Osteocyte (in vitro differentiated cells): ENCODE measurements at places on chromosomes 1 and 21. TPM values are rescaled to one million over a fixed set of nuclear protein-coding genes. Genes with fewer than 3 reads are reported as not detected.

SEMA6C gene
- 24.7 and 28.2 TPM in 2 replicates for total RNA-seq

RPTN gene
- not detected in 2 replicates for total RNA-seq

- H3K27me3 ChIP-seq = peaks cover 15% of the 10 kb centered on the region
- H3K27ac ChIP-seq = no peak overlapping the region
- H3K4me1 ChIP-seq = no peaks in the 10 kb centered on the region
- no peak for DNase-seq
- no peaks in the 10 kb centered on the region for H3K36me3 ChIP-seq
Measured at GRCh38 chr1:228795596-228795995, 60.3 kb downstream of the RHOU start.

KCNJ10 gene
- not detected in 2 replicates for total RNA-seq

GRCh38 chr21:16262091-16262490 lies 532.3 kb downstream of the USP25 start:
- DNase-seq = no peak
- H3K27me3 ChIP-seq = no peaks in the 10 kb centered on the region

SERTAD4 gene
- total RNA-seq = 40.5 and 47.2 TPM in 2 replicates

- no peaks in the 10 kb centered on the region for H3K4me1 ChIP-seq
- no peak overlapping the region for H3K4me3 ChIP-seq
- no peaks in the 10 kb centered on the region for H3K36me3 ChIP-seq
Measured at GRCh38 chr1:86616871-86617270, 70.0 kb downstream of the CLCA4 start.

- no peaks in the 10 kb centered on the region for H3K36me3 ChIP-seq
- peaks cover 3% of the 10 kb centered on the region for H3K4me1 ChIP-seq
- H3K27ac ChIP-seq = no peak overlapping the region
Measured at GRCh38 chr1:39926820-39927219, 25.1 kb upstream of the MYCL start.

- H3K4me1 ChIP-seq = peaks cover 32% of the 10 kb centered on the region
- no peak overlapping the region for H3K27ac ChIP-seq
- no peak for DNase-seq
- H3K4me3 ChIP-seq = no peak overlapping the region
- no peaks in the 10 kb centered on the region for H3K27me3 ChIP-seq
- H3K36me3 ChIP-seq = peaks cover 16% of the 10 kb centered on the region
Measured at GRCh38 chr21:45113543-45113942, 39.2 kb downstream of the ADARB1 start.

DNA sequence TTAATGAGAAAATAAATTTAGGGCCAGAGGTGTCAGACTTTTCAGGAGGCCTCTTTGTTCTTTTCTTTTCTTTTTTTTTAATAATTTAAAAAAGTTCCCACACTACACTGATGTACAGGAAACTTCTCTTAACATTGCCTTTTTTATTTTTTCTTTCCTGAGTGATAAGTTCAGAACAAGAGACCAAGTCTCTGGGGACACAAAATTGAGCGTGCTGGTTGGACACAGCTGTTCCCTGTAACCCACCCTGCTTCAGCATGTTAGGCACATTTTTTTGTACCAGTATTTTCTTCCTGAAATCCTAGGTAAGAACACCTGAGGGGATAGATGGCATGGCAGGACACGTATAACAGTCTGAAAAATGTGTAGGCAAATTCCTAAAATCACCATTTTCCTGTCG lies 50.1 kb downstream of the PBX1 start:
- no peak overlapping the region for H3K4me3 ChIP-seq
- H3K27ac ChIP-seq = peak overlapping the region; percentile 78
- peaks cover 2% of the 10 kb centered on the region for H3K36me3 ChIP-seq
- peaks cover 48% of the 10 kb centered on the region for H3K4me1 ChIP-seq
- H3K27me3 ChIP-seq = no peaks in the 10 kb centered on the region
- DNase-seq = no peak

DNA sequence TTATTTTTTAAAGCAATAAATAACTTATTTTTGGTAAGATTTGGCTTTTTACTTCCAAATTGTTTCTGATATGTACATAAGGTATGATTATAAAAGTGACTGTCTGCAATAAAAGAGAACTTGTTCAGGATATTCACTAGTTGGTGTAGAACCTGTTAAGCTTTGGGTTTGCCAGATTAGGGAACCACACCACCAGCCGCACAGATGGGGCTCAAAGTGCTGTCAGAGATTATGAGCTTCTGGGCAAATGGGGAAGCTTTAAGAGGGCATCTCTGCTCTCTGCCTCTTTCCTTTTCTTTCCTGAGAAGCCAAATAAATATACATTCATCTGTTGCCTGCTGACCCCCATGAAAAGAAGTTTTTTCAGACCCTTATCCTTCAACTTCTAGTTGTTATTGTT lies 25.4 kb downstream of the IVNS1ABP start:
- H3K4me3 ChIP-seq = no peak overlapping the region
- DNase-seq = no peak
- H3K36me3 ChIP-seq = peaks cover 47% of the 10 kb centered on the region
- peaks cover 3% of the 10 kb centered on the region for H3K4me1 ChIP-seq
- H3K27me3 ChIP-seq = no peaks in the 10 kb centered on the region

SCMH1 gene
- 37.5 and 38.9 TPM in 2 replicates for total RNA-seq

DNA sequence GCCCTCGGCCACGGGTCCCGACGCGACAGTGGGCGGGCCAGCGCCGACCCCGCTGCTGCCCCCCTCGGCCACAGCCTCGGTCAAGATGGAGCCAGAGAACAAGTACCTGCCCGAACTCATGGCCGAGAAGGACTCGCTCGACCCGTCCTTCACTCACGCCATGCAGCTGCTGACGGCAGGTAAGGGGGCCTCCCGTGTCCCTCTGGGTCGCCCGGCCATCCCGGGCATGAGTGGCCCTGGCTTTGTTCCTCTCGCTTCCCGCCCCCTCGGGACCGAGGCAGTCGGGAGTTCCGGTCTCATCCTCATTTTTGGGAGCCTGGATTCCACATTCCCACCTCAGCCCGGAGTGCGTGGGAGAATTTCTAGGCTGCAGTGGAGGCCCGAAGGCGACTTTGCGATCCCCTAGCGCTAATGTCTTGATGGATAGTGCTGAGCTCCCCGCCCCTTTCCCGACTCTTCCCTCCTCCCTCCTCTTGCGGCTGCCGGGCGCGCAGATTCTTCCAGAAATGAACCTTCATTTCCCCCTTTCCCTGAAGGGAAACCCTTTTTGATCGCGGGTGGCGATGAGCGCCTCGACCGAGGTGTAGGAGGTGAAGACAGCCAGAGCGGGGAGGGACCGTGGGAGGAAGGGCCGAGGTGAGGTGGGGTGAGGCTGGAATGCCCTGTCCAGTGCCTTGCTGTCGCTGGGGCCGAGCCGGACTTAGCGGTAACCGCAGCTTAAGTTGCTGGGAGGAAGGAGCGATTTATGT lies 705 bp downstream of the KHDRBS1 start:
- H3K4me1 ChIP-seq = peaks cover 39% of the 10 kb centered on the region
- H3K4me3 ChIP-seq = peak overlapping the region; percentile 96

- no peak for DNase-seq
- H3K27ac ChIP-seq = no peak overlapping the region
- peaks cover 9% of the 10 kb centered on the region for H3K4me1 ChIP-seq
- peaks cover 31% of the 10 kb centered on the region for H3K36me3 ChIP-seq
Measured at GRCh38 chr1:19374926-19375325, 62.8 kb downstream of the SLC66A1 start.

TMPRSS3 gene
- total RNA-seq = not detected in 2 replicates

GRCh38 chr1:213568929-213569815 lies 418.6 kb upstream of the PROX1 start:
- H3K4me3 ChIP-seq = no peak overlapping the region
- no peaks in the 10 kb centered on the region for H3K4me1 ChIP-seq
- no peak overlapping the region for H3K27ac ChIP-seq

DNA sequence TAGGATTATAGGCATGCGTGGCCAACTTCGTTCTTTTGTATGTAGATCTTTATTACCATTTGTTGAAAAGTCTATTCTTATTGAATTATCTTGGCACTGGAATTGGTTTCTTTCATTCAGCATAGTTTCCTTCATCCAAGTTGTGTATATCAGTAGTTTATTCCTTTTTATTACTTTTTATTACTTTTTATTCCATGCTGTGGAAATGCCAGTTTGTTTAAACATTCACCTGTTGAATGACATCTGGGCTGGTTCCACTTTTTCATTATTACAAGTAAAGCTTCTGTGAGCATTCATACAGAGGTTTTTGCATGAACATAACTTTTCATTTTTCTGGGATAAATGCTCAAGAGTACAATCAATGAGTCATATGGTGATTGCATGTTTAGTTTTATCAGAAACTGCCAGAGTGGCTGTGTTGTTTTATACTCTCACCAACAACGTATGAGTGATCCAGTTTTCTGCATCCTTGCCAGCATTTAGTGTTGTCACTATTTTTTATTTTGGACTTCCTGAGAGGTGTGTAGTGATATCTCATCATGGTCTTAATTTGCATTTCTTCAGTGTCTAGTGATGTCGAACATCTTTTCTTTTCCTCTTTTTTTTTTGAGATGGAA lies 28.6 kb downstream of the PTPRU start:
- DNase-seq = no peak
- H3K27me3 ChIP-seq = peaks cover 16% of the 10 kb centered on the region
- peaks cover 4% of the 10 kb centered on the region for H3K36me3 ChIP-seq
- H3K4me3 ChIP-seq = no peak overlapping the region
- no peak overlapping the region for H3K27ac ChIP-seq

DNA sequence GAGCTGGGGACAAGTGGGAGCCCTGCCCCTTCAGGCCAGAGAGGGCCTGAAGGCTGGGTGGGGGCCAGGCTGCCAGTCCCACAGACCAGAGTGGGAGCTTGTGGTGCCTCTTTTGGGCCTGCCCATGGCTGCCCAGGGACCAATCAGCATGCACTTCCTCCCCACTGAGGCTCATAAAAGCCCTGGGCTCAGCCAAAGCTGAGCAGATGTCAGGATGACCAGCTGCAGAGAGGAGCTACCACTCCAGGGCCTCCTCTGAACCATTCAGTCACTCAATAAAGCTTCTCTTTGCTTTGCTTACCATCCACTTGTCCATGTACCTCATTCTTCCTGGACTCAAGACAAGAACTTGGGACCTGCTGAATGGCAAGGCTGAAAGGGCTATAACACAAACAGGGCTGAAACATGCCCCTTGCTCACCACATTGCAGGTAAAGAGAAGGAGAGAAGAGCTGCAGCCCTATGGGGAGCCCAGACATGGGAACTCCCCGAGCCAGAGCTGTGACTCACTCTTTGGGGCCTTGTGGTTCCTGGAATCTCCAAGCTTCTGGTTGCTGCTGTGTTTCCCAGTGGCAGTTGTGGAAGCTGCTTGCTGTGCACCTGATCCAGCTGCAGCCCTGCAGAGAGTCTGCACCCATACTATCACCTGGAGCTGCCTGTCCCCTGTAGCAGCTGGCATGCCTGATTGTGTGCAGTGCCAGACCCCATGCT lies 82.0 kb downstream of the OLFML3 start:
- no peak for DNase-seq
- H3K4me3 ChIP-seq = no peak overlapping the region
- no peak overlapping the region for H3K27ac ChIP-seq

DNA sequence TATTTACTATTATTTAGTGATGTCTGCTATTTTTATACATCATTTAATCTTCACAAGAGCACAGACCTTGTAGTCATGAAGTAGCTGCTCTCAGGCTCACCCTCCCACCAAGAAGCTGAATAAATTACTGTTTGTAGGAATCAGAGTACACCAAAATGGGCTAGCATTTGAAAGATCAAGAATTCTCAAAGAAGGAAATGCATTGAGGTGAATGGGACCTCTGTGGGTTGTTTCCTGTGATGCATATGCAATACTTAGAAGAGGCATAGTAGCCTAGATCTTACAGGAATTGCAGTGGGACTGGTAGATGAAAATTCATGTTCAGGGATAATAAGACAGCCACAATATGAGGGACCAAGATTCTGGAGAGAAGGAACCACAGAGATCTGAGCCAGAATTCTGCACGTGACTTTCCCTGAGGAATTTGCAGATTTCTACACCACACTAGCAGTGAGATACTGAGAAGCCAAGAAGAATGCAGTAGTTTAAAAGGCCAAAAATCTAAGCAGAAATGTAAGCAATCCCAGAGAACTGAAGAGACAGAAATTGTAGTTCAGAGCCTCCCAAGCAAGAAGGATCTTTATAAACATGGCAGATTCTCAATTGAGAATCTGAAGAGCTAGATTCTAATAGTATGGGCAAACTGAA lies 307.0 kb downstream of the ST6GALNAC3 start:
- no peak overlapping the region for H3K27ac ChIP-seq
- no peaks in the 10 kb centered on the region for H3K36me3 ChIP-seq
- peaks cover 5% of the 10 kb centered on the region for H3K4me1 ChIP-seq
- DNase-seq = no peak
- no peaks in the 10 kb centered on the region for H3K27me3 ChIP-seq

CCDC185 gene
- total RNA-seq = not detected in 2 replicates

DNA sequence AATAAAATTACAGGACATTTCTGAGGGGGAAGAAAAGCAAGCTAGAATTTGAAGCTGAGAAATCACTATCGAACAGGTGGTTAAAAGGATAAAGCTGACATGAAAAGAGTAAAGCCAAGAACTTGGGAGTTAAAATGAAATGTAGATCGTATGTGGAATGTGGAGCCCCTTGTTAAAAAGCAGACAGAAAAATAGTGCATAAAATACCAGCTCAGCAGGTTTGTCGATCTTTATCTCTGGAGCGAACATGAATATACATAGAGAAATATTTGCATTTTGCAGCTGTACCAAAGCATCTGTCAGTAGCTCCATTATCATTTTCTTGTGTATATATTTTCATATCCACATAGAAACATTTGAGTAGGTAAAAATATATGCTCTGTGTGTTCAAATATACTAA lies 73.6 kb upstream of the CDC42BPA start:
- no peaks in the 10 kb centered on the region for H3K27me3 ChIP-seq
- no peak overlapping the region for H3K27ac ChIP-seq
- DNase-seq = no peak

DNA sequence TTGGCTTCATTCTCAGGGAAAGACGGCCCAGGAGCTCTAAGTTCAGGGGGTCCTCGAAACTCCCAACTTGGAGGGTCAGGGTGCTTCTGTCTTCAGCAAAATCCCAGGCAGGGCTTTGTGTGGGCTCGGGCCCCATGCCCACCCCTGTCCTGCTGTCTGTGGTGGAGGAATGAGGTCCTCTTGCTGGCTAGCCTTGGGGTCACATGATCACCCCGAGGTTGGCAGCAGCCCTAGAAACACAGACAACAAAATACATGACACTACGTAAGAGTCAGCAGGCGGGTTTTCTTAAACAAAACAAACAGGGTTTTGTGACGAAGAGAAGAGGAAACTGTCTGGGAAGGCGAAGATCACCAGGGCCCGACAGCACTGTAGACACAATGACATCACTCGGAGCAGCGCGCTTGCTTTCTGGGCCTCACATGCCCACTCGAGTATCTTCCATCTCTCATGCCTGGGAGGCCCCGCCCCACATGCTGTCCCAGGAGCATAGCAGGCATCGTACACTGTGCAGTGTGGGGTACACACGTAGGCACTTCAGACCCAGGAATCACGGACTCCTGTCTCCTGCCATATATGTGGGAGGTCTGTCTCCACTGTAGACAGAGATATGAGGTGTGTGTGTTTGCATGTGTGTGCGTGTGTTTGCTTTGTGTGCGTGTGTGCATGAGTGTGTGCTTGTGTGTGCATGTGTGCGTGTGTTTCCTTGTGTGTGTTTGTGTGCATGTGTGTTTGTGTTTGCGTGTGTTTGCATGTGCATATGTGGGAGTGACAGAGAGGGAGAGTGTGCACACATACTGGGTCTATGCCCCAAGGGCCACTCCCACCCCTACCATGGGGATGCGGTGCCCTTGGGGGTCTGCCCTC lies 94.7 kb downstream of the SIK1 start:
- H3K4me1 ChIP-seq = peaks cover 28% of the 10 kb centered on the region
- peak overlapping the region; percentile 72 for H3K27ac ChIP-seq
- no peaks in the 10 kb centered on the region for H3K36me3 ChIP-seq
- DNase-seq = no peak
- H3K4me3 ChIP-seq = peak overlapping the region; percentile 18
- H3K27me3 ChIP-seq = no peaks in the 10 kb centered on the region

GRCh38 chr1:67534627-67535065 lies 104.4 kb upstream of the SERBP1 start:
- H3K4me1 ChIP-seq = peaks cover 10% of the 10 kb centered on the region
- no peaks in the 10 kb centered on the region for H3K27me3 ChIP-seq
- no peak overlapping the region for H3K27ac ChIP-seq
- no peaks in the 10 kb centered on the region for H3K36me3 ChIP-seq
- no peak overlapping the region for H3K4me3 ChIP-seq
